ENCODE measurements at places on chromosomes 6 and 20.
A peak's percentile ranks its signal among the peaks of the same experiment; 100 is the strongest.

DNA sequence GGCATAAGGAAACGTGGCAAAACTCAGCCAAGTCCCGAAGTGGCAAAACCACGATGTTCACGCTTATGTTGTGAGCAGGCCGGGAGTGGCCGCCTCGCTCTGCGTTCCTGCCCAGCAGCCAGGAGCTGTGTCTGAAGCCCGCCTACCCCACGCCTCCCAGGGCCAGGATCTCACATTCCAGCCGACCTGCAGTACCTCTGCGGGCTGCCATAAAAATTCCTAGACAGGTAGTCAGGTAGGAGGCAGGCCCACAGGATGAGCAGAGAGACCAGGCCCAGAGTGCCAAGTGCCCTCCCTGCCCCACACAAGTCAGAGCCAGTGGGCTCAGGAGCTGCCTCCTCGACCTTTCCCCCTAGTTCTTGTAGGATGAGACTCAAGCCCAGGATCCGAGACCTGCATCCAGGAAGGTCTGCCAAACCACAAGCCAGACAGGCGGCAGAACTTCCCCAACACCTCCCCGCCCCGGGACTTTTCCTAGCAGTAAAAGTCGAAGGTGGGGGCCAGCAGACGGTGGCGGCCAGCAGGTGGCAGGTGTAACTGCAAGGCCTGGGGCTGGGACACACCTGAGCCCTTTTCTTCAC, 16.7 kb downstream of the PMEPA1 start:
- DNase-seq: no peak

- DNase-seq: no peak
Measured at GRCh38 chr20:47857569-47858464, 72.5 kb upstream of the SULF2 start.

GRCh38 chr20:57672953-57673575, 36.8 kb downstream of the PMEPA1 start:
- no peak for DNase-seq

DNA sequence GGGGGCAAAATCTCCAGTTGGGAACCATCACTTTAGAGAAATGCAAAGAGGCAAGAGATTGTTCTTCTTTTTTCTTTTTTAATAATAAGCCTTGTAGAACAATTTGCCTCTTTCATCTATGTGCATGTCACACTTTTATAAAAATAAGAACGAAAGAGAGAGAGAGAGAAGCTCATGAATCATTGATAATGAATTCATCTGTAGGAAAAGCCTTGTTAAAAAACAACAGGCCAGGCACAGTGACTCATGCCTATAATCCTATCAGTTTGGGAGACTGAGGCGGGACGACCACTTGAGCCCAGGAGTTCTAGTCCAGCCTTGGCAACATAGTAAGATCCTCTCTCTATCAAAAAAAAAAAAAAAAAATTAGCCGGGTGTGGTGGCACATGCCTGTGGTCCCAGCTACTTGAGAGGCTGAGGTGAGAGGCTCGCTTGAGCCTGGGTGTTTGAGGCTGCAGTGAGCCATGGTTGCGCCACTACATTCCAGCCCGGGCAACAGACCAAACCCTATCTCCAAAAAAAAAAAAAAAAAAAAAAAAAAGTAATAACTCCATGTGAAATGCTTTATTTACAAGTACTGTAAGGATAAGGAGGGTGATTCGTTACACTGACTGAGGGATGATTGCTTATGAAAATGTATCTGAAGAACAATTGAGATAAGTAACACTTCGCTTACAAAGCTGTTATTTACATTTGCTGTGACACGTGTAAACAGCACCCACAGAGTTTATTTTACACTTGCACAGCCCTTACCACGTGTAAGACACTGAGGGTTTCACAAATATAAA, 6.0 kb downstream of the CCN5 start:
- DNase-seq: no peak

- DNase-seq: no peak
Measured at GRCh38 chr6:46882645-46883044, 39.1 kb downstream of the ADGRF5 start.

- no peak for DNase-seq
Measured at GRCh38 chr6:16248271-16248853, 10.0 kb downstream of the GMPR start.

DNA sequence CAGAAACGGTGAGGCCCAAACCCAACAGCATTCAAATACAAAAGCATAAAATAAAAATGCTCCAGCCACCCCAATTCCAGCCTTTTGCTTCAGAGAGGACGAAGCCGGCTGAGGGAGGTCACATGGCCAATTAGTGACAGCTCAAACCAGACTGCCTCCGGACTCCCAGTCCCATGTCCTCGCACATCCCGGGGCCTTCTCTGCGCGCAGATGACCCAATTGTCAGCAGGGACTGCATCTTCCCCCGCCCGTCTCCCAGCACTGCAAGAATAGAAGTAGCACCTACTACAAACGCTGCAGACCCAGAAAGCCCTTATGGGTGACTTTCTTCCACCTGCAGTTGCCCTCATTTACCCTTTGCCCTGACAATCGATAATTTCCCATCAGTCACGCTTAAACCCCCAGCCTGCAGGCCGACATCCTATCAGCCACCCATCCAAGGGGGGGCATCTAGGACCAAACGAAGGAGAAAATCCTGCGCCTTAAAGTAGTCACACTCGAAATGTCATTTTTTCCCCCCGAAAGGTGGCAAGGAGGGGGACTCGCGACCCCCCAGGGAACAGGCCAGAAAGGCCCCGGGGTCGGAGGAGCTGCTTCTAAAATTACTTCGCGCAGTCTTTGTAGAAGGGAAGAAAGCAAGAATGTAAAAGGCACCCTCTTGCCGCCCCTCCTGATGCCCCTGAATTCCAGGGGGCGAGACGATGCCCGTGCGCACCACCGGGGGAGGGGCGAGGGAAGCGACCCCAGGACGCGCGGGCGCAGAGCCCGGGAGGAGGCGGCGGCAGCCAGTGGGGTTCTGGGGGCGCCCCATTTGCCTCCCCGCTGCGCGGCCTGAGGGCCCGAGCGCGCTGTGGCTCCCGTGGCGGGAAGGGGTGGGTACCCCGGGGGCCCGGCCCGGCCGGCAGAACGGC, 792 bp downstream of the SLC23A2 start:
- DNase-seq: no peak

GRCh38 chr6:144139817-144140216, 10.5 kb upstream of the STX11 start:
- DNase-seq: no peak

- DNase-seq: peak; percentile 98
Measured at GRCh38 chr6:45655745-45656476, 278.2 kb upstream of the SUPT3H start.

- peak; percentile 21 for DNase-seq
Measured at GRCh38 chr6:148203970-148204369, 138.7 kb upstream of the SASH1 start.

GRCh38 chr6:91328241-91328640, 741.4 kb upstream of the MAP3K7 start:
- no peak for DNase-seq

GRCh38 chr6:36034441-36034840, 6.8 kb downstream of the MAPK14 start:
- no peak for DNase-seq

- DNase-seq: no peak
Measured at GRCh38 chr6:125030969-125031368, 68.7 kb downstream of the RNF217 start.

GRCh38 chr6:98769546-98769945, 64.8 kb upstream of the POU3F2 start:
- peak; percentile 2 for DNase-seq

DNA sequence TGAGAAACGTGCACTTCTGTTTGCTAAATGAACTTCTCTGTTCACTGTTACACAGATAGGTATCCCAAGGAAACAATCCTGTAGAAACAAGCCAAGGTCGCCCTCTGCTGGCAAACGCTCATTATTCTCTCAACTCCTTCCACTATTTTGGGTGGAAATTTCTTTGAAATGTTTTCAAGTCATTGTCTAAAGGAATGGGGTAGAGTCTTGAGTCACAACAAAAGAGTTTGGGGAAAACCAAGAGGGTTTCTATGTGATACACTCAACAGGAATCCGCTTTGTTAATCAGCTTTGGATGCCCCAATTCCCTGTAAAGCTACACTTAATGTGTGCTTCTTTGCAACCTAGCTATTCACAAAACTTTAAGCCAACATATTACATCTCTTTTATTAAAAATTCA, 4.6 kb upstream of the RAE1 start:
- DNase-seq: peak; percentile 29

DNA sequence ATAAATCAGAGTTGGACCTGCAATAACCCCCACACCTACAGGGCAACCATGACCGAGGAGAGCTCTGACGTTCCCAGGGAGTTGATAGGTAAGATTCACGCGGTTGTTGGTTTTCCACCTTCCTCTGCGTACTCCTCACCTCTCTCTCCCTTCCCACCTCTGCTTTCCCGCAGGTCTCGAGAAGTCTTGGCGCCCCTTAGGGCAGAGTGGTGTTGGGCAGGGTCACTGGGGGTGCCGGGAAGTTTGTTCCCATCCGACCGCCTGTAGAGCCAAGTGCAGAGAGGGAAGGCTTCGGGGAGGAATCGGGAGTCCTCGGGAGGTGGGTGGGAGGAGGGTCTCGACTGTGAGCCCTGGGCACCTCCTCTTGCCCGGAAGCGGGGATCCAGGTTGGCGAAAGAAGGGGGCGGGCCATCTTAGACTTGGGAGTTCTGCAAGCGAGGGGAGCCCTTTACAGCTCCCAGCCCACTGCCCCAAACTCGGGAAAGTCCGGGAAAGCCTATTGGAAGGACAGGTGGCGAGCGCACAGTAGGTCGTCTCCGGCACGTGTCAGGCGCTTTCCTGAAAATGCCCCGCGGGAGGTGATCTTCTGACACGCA, 672 bp downstream of the CARMIL1 start:
- no peak for DNase-seq

DNA sequence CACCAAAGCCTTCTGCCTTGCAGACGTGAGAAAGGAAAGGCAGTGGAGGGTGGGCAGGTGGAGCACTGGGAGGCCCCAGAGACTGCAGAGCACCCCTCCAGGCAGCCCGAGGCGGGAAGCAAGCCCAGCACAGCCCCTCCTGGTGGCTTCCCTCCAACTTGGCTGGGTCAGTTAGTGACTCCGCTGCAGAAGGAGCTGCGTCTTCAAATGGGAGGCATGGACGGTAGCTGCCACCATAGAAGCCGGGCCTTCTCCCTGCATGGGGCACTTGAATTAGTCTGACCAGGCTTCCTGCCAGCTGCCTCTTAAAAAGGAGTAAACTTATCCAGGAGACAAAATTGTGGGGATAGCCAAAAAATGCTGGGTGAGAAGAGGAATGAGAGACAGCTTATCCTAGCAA, 88.0 kb upstream of the RPS6KA2 start:
- DNase-seq: no peak

DNA sequence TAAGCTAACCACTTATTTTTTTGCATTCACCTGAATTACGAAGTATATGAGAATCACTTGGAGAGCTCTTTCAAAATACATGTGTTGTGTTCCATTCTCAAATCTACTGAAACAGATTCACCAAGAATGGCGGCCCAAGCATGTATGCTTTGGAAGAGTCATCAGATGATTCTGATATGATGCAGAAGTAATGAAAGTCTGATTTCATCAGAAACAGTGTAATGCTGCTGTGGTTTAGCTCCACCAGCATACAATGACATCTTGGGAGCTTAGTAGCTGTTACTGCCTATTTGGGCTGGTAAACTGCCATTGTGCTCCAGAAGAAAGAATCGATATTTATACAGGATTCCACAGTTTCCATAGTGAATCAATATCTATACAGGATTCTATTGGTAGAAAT, 52.9 kb downstream of the UBR2 start:
- DNase-seq: no peak

- DNase-seq: peak; percentile 26
Measured at GRCh38 chr6:166046226-166046625, 121.4 kb downstream of the TBXT start.

DNA sequence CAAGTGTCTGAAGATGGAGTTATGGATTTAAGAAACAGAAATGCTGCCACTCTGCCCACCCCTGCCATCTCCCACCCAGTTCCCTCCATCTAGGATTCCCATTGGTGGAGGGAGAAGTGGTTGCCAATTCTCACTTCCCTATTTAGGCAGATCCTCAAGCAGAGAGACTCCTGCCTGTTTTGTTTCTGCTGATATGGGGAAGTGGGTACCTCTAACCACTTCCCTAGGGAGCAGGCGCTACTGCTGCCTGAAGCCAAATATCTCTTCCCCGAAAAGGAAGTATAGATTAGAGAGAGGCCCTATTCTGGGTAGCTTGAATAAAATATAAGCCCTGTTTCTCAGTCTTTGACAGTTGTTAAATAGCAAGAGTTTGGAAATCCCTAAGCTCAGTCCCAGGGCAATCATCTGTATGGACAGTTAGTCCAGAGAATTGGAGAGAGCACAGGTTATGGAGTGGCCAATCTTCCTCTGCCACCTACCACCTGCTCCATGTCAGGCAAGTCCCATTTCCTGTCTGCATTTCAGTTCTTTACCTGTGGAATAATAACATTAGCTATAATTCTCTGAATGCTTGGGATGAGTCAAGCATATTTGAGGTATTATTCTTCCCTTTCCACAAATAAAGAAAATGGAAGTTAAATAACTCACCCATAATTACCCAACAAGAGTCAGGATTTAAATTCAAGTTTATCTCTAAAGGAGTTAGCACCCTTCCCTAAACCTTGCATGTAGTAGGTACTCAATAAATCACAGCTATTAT, 2.6 kb upstream of the ADGB start:
- no peak for DNase-seq

DNA sequence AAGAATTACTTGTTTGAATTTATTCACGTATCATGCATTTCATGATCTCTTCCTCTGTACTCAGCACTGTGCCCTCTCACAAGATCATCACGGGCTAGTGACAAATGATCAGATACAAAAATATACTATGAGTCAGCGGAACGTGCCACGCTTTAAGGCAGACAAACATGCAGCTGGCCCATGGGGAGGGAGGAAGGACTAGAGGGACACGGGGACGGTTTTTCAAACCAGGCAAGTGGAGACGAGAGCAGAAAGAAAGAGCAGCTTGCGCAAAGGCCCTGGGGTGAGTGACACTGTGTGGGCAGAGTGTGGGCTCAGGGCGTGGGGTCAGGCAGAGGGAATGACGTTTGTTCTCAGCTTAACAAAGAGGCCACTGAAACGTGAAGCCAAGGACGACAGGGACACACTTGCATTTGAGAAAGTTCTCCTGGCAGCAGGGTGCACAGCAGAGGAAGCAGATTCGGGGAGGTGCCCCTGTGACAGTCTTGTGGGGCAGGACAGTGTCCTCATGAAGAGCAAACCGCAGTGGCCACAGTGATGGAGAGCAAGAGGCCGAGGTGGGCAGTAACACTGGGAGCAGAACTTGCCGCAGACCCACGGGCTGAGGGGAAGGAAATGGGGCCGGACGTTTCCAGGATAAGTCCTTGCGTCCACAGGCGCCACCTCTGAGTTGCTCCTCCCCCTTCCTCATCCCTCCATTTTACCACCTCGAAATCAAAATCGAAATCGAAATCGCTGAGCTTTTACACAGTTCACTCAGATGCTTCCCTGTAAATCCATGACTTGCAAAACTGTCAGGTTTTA, 6.9 kb upstream of the RPS6KA2 start:
- no peak for DNase-seq

DNA sequence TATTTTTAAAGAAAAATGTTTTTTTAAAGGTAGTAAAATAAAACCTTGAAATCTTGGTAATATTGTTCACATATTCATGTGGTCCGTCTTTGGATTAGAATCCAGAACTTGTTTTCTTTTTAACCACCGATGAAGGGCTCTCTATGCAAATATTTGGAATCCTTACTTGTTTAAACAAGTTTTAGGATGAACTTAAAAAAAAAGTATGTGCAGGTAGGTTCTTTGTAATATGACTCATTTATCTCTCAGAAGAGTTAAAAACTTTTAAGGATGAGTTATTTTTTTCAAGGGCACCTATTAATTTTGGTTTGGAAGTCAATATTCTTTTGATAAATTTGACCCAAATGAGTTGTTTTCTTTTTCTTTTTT, 8.9 kb downstream of the DSP start:
- no peak for DNase-seq

- peak; percentile 98 for DNase-seq
Measured at GRCh38 chr20:32474967-32475811, 109.9 kb downstream of the NOL4L start.

All from H54 (cell line).